ENCODE measurements at places on chromosomes 12 and 14.

DNA sequence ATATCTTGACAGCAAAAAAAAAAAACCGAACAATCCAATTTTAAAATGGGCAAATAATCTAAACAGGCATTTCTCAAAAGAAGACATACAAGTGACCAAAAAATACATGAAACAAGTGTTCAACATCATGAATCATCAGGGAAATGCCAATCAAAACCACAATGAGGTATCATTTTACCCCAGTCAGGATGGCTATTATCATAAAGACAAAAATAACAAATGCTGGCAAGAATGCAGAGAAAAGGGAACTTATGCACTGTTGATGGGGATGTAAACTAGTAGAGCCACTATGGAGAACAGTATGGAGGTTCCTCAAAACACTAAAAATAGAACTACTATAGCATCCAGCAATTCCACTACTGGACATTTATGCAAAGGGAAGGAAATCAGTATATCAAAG is 448.2 kb downstream of the RGS6 start:
- DNase-seq: no peak

GRCh38 chr12:20527417-20528163 is 159.3 kb downstream of the PDE3A start:
- no peak for DNase-seq

- DNase-seq: no peak
These were observed 21.1 kb upstream of the KCNA5 start for GRCh38 chr12:5022465-5023061.

GRCh38 chr14:91872517-91873470 is 5.5 kb upstream of the TC2N start:
- no peak for DNase-seq

- no peak for DNase-seq
These were observed 640 bp upstream of the ZFYVE1 start for GRCh38 chr14:73027546-73027945.

DNA sequence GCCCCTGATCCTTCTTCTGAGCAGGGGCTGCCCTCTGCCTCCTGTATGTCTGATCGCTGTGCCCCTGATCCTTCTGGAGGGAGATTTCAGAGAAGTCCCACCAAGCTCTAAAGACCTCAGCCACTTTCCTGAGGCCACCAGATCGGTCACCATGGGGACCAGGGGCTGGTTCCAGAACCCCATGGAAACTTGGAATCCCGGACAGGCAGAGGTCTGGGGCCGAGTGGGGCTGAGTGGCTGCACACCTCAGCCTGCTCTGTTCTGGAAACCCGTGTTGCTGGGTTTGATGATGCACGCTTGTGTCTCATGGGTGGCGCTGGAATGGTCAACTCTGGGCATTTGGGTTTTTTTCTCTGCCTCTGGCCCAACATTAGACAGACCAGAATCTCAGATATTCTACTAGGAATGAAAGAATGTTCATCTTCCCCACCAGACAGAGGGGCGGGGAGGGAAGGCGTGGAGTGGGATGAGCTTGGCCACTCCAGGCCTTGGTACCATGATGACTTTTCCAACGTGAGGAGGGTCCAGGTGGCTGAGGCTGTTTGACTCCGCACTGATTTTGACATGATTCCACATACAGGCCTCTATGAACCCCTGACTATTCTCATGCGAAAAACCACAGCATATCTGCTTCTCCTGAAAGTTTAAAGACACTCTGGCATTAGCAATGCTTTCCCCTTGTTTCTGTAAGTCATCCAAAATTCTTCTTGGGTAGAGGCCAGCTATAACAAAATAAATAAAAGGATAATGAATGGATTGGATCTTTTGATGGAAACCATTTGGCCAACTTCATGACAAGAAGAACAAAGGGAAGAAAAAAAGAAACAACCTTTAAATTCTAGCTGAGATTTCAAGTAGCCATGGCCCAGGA is 114.5 kb downstream of the ADGRD1 start:
- DNase-seq: no peak

- DNase-seq: no peak
These were observed 135.2 kb upstream of the RFLNA start for GRCh38 chr12:124159655-124160054.

DNA sequence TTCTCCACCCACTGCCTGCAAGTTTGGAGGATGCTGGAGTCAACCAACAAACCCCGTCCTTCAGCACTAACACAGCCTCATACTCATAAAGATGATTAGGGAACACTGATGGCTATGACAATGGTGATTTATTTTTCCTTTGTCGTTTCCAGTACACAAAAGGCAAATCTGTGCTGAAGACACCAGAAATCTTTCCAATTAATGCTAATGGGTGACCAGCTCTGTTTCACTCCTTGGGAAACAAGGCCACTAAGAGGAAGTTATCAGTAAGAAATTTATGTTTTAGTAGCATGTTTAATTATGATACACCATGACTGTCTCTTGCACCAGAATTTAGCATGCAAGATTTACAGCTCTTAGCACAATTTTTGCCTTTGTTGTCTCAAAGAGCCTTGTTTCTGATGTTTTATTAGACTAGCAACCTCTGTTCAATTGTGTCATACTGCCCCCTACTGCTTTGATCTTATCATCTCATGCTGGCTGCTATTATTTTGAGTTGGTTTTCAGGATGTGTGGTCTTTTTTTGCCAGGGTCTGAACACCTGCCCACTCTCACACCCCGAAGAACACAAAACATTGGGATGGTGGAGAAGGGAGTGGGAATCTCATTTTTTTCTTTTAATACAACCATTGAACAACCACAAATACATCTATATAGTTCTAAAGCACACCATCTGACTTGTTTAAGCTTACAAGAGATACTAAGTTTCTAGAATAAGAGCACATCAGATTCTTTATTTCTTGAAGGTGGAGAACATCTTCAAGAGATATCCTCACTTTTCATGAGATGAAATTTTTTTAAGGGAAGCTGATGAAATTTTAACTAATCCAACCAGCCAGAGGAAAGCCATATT is 160.9 kb downstream of the SPTSSA start:
- no peak for DNase-seq

DNA sequence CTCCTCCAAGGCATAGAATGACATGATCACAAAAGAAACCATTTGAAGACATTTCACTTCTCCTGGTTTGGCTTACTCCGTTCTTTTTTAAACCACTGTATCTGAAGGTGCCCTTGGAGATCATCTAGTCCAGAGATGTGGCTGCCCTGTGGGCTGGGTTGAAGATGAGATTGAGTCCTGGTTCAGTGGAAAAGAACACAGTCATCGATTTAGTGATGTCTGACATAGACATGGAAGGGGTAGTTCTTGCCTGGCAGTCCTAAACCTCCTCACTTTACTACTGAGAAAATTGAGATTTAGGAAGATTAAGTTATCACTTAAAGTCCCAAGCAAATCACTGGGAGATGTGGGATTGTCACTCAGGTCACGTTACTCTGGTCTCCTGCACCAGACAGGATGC is 2.8 kb downstream of the VSIG10 start:
- no peak for DNase-seq

DNA sequence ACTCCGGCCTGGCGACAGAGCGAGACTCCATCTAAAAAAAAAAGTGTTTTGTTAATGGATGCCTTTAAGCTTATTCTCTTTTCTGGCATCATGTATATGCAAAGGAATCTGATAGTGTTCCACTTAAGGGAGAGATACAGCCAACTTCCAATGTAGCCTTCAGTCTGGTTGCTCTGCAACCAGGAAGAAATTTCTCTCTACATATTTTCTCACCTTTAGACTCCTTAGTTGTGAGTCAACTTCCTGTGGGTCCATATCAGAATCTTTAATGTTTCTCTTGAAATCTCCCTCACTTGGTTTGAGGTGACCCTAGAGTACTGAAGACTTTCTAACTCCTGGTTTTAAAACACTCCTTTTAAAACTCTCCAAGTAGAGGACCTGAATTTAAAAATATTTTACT is 340.4 kb downstream of the SLC6A15 start:
- DNase-seq: no peak

GRCh38 chr12:116380108-116380507 is 102.6 kb upstream of the MED13L start:
- no peak for DNase-seq

GRCh38 chr12:46298261-46298660 is 29.4 kb upstream of the SLC38A1 start:
- no peak for DNase-seq

DNA sequence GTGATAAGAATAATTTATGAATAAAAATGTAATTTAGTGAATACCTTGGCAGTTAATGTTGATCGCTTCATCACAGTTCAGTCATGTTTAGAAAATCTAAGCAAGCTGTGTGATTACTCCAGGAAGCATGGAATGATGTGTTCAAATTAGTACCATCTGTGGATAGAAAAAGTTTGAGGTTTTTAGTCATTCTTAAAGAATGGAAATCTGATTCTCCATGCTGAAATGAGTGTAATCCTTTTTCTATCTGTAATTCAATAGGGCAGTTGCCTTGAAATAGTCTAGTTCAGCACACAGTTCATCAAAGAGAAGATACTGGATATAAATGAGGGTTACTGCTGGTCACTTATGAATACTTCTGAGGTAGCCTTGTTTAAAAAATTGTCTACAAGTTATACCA is 127.2 kb upstream of the MYF6 start:
- no peak for DNase-seq

GRCh38 chr14:74922752-74923401 is at the start of gene RPS6KL1:
Gene RPS6KL1 (minus strand): TSS chr14:74923260. CDS start chr14:74921541, 1,719 bp downstream.
- no peak for DNase-seq

- no peak for DNase-seq
These were observed 87.1 kb downstream of the ETNK1 start for GRCh38 chr12:22712083-22712482.

GRCh38 chr14:72685456-72685855 is 208.4 kb downstream of the DPF3 start:
- no peak for DNase-seq

DNA sequence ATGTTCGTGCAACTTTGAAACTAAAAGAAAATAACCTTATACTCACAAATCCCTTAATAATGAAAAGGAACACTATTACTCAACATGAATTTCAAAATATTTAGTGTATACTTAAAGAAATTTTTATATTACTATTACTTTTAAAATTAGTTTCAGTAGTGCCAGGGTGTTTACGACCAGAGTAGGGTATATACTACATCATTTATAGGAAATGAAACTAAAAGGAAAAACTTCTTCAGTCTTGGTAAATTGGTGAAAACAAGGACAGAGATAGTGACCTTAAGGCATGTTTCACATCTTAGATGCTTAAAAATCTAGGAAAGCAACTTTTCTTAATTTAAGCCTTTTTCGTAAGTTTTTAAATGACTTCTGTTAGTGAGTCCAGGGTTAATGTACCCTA is 4.5 kb downstream of the USP15 start:
- no peak for DNase-seq

DNA sequence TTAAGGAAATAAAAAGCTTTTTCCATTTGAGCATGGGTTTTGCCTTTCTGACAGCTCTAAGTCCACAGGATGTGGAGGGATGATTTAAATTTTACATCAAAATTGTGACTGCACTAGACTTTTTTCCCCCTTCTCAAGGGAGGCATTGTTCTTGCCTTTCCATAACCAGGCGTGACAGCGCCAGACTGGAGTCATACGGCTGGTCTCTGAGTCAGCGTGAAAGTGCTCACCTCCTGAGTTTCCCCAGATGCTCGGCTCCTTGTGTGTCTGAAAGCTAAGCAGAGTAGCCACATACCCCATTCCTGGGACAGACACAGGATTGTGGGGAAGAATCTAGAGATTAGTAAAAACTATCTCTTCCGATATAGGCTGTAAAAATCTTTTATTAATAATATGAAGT is 43.1 kb downstream of the SOX5 start:
- no peak for DNase-seq

DNA sequence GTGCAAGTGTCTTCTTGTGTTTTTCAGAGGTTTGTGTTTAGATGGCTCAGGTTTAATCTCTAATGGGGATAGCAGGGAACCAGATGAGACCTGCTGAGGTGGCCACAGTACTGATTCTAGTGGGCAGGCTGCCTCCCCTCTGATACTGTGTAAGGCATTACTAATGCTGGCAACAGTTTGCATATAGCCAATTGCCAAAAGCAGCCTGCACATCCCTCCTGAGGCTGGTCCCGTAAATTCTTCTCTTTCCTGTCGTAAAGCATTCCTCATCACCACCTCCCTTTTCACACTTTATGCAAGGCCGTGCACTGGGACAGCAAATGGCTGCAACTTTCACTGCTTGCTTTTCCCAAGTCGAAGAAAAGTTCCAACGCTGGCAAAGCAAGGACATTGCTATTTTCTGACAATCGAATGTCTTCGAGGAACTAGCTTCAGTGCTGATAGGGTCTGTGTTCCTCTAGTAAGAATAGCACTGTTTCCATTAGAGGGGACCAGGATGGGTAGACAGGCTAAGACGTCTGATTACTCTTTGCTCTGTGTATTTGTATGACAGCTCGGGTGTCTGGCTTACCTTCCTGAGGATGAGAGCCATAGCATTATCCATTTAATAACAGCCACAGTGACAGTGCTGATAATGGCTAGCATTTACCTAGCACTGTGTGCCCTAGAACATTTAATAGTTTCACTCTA is 178.2 kb upstream of the HIF1A start:
- DNase-seq: no peak

DNA sequence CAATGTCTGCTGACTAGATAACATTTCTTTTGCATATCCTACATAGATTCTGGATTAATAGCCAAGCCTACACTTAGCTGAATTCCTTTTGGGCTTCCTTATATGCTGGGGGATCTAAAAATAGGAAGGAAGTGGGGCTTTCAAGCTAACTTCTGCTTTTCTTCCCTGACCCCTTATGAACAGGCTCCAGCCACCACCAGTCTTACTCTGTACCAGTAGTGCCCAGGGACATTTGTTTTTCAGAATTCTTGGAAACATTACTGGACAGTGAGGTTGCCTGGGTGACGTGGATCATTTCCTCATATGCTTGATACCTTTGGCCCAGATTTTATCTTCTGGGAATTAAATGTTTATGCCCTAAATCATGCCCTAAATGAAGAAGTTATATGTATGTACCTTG is 55.9 kb upstream of the SRRM4 start:
- no peak for DNase-seq

- no peak for DNase-seq
These were observed 14.4 kb downstream of the TNFRSF1A start for GRCh38 chr12:6327229-6328041.

- DNase-seq: no peak
These were observed 92.7 kb upstream of the DCD start for GRCh38 chr12:54740882-54741281.

Measured in stimulated activated CD4-positive, alpha-beta T cell treated with anti-CD3 and anti-CD28 coated beads, Interleukin-1b, Interleukin-23, amount 100 ng/mL, for 1 hour (primary cell).